Substantia nigra (tissue), 51 donors: ENCODE measurements at places on chromosomes 16 and 17.

DNA sequence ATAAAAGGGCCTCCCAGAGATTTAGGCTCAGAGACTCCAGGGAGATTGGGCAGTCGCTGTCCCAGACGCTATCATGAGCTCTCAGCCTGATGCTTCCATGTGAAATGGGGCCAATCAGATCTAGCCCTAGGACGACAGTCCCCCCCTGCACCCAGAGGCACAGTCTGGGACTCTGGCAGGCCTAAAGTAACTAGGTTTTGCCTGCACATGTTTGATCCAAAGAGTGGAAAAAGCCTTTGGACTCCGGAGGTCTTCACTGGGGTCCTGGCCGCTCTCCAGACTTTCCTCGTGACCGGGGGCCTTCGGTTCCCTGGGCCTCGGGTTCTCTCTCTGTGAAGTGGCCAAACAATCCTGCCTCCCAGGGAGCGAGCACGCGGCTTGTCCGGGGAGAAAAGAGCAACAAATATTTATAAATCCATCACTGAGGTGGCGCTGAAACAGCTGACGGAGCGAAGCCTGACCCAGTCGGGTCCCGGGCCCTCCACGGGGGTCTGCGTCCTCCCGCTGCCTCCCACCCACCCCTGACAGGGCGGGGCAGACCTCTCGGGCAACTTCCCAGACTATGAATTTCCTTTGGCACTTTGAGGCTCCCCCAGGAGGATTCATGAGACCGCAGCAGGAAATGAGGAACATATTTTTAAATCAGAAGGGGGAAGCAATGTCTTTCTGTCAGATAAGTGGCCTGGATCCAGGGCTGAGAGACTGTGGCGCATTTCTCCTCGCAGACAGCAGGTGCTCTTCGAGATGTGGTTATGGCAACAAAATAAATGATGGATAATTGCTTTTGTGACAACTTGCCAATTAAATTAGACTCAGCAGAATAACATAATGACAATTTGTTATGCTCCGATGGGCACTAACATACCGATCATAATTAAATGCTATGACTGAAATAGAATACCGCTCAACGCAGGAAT, 38.9 kb downstream of the MRPS23 start:
- no peak for DNase-seq

DNA sequence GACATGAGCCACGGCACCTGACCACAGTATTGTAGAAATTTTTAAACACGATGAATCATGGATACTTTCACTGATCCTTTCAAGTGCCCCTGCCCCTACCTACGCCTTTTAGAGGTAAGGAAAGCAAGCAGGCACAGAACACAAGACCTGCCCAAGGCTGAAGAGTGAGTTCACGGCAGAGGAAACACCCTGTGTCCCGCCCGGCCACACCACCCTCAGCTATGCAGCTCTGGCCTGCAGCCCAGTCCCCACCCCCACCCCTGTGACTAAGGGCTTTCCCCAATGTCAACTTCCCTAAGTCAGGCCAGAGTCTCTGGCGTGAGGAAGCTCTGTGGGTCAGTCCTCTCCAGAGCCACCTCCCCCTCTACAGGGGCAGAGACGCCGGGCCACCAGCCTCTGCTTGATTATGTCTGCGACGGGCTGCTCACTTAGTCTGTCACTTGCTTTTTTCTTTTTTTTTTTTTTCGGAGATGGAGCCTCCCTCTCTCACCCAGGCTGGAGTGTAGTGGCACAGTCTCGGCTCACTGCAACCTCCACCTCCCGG, 8.4 kb downstream of the SLC16A5 start:
- peak; percentile 43 for DNase-seq

- DNase-seq: no peak
Observed at GRCh38 chr17:62804822-62805221, 3.3 kb downstream of the MARCHF10 start.

DNA sequence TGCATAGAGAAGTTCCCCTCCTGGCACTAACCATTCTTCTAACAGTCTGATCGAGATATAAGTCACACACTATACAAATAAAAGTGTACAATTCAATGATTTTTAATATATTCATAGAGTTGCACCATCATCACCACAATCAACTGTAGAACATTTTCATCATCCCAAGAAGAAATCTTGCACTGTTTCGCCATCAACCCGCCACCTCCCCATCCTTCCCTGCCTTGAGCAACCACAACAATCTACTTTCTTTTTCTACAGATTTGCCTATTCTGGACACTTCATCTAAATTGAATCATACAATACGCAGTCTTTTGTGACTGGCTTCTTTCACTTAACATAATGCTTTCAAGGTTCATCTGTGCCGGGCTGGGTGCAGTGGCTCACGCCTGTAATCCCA, 33.0 kb upstream of the GUCY2D start:
- no peak for DNase-seq

GRCh38 chr16:85310868-85311585, 198.8 kb upstream of the CIBAR2 start:
- DNase-seq: no peak

GRCh38 chr16:27374804-27375425, 27.1 kb upstream of the IL21R start:
- peak; percentile 52 for DNase-seq

GRCh38 chr16:53695070-53695469, 8.6 kb downstream of the RPGRIP1L start:
- DNase-seq: no peak

GRCh38 chr17:17186051-17186450, 20.1 kb downstream of the PLD6 start:
- no peak for DNase-seq

- DNase-seq: peak; percentile 48
Observed at GRCh38 chr16:73713251-73713650, 583.4 kb upstream of the PSMD7 start.

- peak; percentile 30 for DNase-seq
Observed at GRCh38 chr16:53503991-53504663, 1.1 kb upstream of the AKTIP start.

DNA sequence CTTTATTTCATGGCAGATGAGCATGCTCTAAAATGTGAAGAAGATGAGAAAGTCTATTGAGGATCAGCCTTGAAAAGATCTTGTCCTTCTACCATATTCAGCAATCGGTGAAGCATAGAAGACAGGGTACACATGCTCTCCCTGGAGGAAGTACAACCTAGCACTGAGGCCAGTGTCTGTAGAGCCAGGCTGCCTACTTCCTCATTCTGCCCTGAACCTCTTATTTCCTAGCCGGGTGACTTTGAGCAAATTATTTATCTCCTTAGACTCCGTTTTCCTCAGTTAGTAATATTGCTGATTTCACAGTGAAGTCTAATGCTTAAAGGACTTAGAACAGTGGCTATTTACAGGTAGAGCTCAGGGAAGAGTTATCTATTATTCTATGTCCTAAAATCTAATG, 58.4 kb downstream of the TMEM100 start:
- DNase-seq: no peak

DNA sequence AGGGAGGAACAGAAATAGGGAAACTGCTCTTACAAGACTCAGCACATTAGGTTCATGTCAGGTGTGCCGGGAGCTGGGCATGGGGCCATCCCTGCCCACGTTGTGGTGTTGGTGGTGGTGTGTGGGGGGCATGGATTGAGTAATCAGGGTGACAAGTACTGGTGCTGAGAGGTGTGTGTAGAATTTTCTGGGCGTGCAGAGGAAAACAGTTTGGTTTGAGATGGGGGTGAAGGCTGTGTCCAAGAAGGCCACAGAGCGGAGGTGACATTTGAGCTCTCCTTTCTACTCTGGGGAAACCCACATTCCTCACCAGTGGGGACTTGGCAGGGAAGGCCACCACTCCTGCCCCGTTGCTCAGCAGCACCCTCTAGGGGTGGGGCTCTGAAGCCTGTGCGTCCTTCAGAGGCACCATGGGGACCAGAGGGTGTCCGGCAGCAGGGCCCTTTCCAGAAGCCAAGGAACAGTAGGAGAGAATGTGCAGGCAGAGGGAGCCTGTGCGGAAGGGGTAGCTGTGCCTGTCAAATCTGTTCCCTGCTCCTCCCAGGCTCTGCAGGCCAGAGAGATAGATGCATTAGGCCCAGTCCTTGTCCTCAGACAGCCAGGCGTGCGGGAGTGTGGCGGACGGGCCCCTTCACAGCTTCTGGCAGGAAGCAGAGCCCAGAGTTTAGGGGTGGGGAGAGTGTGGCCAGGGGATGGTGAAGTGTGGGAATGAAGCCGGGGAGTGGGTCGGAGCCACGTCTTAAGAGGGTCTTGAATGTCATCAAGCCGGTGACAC, 48.7 kb upstream of the GSE1 start:
- no peak for DNase-seq
